ENCODE measurements at places on chromosomes 16 and 17.

DNA sequence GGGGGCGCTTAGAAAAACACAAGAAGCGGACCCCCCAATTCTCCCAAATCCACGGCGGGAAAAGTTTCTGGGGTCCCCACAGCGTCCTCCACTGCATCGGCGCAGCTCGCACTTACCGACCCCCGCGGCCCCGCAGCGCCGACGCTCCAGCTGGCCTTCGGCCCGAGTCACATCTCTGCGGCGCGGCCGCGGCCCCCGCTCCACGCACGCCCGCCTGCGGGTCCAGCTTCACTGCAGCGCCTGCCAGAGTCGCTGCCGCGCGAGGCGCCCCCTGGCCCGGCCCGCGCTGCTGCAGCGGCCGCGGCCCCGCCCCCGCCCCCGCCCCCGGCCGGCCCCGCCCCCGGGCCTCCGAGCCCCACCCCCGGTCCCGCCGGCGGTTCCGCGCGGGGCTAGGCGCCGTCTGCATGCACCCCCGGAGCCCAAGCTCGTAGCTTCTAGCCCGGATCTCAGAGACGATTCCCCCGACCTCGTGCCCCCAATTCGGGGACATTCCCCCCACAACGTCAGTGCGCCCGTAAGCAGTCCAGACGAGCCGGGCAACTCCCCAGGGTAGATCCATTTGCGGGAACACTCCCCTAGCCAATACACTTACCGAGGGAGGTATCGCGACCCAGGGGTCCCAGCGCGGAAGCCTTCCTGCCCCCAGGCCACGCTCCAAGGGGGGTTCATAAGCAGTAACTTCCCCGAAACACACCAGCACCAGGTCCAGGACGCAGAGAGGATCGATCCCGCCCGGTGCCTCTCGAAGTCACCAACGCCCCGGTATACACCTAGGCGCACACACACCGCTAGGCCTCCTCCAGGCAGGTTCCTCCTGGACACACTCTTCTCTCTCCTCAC is at the start of gene GPRC5B:
GPRC5B (minus strand) TSS at position 238 of the 840 bp plus-strand sequence. CDS start 12,003 bp downstream, outside the sequence.
- no peak for DNase-seq

GRCh38 chr17:34383216-34383615 is 20.2 kb upstream of the CCL1 start:
- DNase-seq: no peak

DNA sequence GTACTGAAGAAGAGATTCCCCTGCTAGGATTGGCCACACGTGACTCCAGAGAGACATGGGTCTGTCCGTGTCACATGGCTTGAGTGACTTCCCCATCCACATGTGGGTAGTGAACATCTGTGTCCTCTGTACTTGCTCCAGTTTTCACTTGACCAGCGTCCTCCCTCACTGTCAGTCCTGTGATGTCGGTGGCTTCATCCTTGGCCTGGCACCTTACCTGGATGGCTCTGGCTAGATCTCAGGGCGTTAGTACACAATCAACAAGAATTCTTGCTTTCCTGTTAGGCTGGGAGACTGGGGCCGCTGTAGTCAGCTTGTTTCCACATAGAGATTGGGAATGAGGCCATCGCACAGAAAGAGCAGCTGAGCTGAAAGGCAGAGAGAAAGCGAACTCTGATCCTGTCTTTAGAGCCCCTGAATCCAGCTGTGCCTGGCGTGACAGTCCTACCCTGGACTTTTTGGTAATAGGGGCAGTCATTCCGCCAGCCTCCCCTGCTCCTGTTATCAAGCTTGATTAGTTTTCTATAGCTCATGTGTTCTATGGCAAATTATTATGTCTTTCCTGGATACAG is 227.3 kb downstream of the SNX29 start:
- DNase-seq: no peak

DNA sequence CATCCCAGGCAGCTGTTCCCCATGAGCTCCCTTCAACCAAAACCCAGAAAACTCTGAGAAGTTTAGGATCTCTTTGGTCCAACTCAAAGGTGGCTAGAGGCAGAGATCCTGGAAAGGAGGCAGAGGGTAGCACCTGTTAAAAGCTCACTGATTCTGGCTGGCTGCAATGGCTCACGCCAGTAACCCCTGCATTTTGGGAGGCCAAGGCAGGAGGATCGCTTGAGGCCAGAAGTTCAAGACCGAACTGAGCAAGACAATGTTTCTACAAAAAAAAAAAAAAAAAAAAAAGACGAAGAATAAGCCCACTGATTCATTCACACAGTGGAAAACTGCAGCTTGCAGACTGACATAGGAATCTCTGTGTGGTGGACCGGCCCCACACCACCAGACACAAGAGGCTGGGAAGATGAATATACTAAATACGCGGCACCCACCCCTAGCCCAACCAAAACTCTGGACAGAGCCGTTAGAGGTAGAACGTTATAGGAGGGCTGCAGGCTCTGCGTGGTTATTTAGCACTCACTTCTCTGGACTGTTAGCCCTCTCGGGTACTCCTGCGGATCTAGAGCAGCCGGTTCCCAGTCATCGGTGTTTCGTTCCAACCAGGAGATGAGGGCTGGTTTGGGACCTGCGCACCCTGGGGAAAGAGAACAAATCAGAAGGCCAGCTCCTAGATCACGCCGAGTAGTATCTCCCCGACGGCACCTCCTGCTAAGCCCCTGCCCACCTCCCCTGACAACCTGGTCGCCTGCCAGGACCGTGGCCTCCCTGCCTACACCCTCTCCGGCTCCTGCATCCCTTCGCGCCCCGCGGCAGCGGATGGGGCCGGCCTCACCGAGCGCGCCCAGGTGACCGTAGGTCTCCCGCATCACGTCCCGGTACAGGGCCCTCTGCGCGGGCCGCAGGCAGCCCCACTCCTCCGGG is 925 bp downstream of the ZNF689 start:
- peak; percentile 11 for DNase-seq

GRCh38 chr17:14298221-14298946 is 2.5 kb upstream of the HS3ST3B1 start:
- DNase-seq: no peak

DNA sequence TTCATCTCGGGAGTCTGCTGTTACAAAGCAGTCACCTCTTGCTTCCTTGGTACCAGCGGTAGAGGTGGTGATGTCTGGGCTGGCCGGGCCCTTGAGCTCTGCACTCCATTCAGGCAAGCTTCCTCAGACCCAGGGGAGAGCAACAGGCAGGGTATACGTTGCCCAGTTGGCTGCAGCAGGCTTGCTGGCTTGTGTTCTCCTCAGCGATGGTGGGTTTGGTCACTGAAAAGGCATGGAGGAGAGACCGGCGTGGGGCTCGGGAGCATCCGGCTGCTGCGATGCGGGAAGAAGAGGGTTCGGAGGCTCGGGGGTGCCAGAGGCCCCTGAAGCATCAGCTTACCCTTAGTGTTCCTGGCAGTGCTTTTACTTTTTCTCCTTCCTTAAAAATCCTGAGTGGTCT is 25.8 kb downstream of the SAP30BP start:
- no peak for DNase-seq

All from stimulated activated CD8-positive, alpha-beta memory T cell treated with anti-CD3 and anti-CD28 coated beads, Interleukin-4, amount 100 ng/mL, for 1 hour (primary cell).